ENCODE measurements at places on chromosomes 2 and 18.

DNA sequence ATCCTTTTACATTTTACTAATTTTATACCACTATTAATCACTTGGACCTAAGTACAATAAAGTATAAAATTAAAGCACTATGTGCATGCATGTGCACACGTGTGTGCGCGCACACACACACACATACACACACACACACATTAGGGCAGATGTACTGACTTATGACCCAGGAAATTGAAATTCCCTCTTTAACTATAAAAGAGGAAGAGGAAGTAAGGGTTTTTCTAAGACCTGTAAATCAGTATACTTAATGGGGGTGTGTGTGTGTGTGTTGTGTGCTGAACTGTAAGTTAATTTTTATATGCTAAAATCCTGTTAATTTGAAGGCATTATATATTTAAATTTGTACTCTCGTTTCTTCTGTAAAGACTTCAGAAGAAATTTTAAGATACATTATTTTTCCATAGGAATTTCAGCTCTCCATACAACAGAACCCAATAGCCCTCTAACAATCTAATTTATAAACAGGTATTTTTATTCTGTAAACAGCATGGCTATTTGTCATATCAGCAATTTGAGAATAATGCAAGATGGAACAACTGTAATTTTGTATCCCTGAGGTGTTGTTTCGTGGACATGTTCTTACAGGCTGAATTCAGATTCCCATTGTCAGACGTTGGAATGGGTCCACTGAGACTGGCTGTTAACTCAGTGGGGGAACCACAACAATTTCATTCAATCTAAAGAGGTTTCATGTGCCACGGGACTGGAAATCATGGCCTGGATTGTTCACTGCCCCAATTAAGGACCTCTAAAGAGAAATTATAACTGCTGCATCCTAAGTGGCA, 90.9 kb downstream of the PLA2R1 start:
- no peak for DNase-seq

- DNase-seq, result no peak
Observed at GRCh38 chr2:217947383-217948350, 55.1 kb downstream of the TNS1 start.

DNA sequence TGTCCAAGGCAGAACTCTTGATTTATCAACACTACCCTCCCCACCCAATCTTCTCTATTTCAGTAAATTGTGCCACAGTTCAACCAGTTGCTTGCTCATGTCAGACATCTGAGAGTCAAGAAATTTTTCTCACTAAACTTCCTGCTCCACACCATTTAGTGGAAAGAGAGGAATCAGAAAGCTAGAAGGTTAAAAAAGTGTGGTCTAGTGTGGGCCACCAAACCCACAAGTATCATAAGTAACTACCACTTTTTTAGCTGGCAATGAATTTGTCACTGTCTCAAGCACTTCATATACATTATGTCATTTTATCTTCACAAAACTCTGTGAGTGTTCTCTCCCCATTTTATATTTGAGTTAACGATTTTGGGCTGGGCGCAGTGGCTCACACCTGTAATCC, 16.6 kb upstream of the MSTN start:
- no peak for DNase-seq

- DNase-seq, result no peak
Observed at GRCh38 chr2:29420464-29420863, 305.2 kb downstream of the CLIP4 start.

Measured in tibial nerve (tissue), 4 donors.